ENCODE measurements at places on chromosomes 4 and X.

DNA sequence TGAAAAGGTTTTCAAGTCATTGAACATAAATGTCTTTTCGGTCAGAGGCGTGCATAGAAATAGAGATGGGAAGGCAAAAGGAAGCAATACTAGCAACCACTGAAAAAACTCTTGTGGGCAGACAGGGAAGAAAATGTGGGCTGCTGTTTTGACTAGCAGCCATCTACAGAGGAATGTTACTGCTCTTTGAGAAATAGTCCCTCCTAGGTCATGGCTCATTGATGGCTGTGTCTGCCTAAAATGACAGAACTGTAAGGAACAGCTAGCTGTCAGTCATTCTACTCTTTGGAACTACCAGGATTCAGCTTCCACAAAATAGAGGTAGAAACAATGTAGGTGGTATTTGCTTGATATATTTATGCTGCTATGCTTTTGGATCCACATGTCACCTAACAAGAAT, 26.9 kb upstream of the TMPRSS11B start:
- DNase-seq: no peak

GRCh38 chrX:100745806-100746537, 14.1 kb upstream of the SYTL4 start:
- DNase-seq: no peak

DNA sequence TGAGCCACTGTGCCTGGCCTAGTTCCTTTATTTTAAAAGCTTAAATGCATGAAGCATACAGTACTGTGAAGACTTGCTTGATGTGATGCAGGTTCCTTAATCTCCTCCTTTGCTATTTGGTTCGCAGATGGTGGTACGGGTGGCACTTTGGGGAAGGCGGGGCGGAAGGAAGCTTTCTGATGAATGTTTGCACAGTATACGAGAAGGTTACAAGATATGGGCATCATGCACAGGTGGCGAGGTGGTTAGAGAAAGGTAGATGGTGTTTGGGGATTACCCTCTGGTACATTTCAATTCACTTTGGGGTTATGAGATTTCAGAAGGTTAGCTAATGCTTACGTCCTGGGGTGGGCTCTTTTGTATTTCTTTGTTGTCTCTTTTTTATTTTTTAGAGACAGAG, 17.2 kb downstream of the RHOH start:
- DNase-seq: no peak

DNA sequence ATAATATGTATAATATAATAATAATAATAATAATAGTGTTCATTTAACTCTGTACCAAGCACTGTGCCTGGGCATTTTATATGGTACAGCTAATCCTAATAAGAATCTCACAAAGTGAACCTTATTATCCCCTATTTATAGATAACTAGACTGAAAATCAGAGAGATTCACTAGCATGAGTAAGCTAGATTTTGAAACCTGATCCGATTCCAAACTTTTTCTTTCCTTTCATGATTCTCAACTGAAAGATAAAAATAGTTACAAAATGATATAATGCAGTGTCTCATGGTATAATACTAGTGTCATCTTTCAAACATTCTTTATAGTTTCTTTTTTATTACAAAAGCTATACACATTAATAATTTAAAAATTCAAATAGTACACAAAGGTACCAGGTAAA, 55.9 kb upstream of the RNF128 start:
- DNase-seq: no peak

GRCh38 chr4:24262616-24263015, 321.7 kb downstream of the DHX15 start:
- DNase-seq: no peak

DNA sequence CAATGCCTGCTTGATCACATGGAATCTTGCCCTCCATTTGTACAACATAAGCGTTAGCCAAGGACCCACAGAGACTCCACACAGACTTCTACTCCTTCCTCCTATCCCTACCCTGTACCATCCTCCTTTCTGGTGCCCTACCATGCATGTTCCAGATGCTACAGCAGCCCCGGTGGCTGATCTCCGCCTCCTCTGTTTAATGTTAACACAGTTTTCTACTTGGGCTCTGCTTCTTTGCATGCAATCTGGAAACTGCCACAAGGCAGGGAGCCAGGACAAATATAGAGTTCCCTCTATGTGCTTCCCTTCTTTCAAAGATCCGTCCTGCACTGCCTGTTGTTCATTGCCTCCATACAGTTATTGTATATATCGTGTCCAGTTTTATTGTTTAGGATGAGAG, 368.6 kb upstream of the TENM3 start:
- no peak for DNase-seq

Data from sciatic nerve (tissue), 2 donors.